Hypothalamus (tissue), 51 donors: ENCODE measurements at places on chromosomes 4 and X.

GRCh38 chr4:139857021-139857420 lies 191.4 kb downstream of the MGST2 start:
- DNase-seq: no peak

- DNase-seq: no peak
Measured at GRCh38 chrX:2701600-2701999, 10.5 kb downstream of the CD99 start.

DNA sequence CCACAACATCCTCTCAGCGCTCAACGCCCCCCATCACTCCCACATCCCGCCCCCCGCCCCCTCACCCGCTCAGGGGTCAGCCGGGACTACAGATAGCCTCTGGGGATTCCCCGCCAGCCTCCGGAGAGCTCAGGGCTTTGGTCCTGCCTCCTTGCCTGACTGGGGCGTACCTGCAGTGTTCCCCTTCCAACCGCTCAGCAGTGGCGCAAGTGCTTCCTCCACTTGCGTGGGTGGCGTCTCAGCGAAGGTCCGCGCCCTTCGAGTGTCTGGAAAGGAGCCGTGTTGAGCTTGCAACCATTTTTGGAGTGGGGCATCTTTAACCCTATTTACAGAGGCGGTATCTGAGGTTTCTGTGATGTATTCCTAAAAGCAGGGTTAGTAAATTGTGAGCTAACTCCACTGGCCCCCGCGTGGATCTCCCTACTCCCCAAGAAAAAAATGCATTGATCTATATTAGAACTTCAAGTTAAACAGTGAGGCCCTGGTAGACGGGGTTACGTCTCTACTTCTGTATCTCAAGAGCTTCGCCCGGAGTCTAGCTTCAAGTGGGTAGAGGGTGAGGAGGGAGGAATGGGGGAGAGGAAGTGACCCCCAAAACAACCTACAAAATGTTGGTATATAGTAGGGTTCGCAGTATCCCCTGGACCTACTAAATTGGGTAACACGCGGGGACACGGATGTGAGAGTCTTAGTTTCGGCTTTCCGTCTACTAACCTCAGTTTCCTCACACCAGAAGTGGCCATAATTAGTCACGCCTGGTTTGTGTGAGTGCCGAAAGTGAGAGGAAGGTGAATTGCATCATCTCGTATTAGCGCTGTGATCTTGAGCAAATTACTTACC lies 16.1 kb downstream of the NKX3-2 start:
- DNase-seq: no peak

- no peak for DNase-seq
Measured at GRCh38 chr4:42562016-42562415, 94.9 kb downstream of the ATP8A1 start.

DNA sequence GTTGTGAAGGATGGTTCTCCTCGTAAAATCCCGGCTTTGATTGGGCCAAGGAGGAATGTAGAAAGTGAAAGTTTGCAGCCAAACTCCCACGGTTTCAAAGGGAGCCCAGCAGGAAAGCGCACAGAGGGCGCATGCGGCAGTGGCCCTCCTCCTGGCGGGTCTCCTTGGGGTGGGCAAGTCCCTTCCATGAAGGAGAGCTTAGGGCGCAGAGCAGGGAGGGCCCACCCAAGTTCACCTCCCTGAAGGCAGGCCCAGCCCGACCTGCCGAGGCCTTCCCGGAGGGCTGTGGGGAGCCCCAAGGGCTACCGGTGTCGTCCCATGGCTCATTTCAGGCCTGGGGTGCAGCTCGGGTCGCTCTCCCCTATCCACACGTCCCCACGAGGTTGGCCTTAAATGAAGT lies 2.0 kb downstream of the PDZD4 start:
- DNase-seq: no peak

DNA sequence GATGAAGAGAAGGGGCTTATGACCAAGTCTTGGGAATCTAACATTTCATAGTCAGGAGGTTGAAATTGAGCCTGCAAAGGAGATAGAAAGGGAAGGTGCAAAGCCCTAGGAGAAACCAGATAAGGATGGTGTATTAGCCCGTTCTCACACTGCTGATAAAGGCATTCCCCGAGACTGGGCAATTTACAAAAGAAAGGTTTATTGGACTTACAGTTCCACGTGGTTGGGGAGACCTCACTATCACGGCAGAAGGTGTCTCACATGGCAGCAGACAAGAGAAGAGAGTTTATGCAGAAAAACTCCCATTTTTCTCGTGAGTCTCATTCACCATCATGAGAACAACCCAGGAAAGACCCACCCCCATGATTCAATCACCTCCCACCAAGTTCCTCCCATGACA lies 129.5 kb upstream of the LNX1 start:
- no peak for DNase-seq

DNA sequence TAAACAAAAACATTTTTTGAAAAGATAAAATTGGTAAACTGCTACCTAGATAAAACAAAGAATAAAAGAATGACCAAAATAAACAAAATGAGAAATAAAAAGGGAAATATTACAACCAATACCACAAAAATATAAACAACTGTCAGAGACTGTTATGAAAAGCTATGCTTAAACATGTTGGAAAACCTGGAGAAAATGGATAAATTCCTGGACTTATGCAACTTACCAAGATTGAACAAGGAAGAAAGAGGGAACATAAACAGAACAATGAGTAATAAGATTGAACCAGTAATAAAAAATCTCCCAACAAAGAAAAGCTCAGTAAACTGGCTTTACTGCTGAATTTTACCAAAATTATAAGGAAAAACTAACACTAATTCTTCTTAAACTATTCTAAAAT lies 518.7 kb downstream of the GRXCR1 start:
- DNase-seq: no peak

DNA sequence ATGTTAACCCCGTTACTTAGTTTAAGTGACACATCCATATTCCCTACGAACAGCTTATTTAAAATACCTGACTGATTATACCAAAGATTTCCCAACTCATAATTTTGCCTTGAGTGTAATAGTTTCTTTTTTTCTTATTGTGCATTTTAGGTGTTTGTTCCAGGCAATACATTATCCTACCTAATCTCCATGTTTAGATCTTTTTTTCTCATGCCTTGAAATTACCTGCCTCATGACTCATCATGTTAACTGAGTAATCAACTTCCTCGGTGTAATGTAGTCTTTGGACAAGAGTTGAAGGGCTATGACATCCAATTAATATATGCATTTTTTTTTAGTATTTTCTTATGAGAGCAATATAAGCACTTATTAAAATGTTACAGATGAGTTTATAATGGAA lies 228.7 kb upstream of the ANKRD50 start:
- DNase-seq: no peak

DNA sequence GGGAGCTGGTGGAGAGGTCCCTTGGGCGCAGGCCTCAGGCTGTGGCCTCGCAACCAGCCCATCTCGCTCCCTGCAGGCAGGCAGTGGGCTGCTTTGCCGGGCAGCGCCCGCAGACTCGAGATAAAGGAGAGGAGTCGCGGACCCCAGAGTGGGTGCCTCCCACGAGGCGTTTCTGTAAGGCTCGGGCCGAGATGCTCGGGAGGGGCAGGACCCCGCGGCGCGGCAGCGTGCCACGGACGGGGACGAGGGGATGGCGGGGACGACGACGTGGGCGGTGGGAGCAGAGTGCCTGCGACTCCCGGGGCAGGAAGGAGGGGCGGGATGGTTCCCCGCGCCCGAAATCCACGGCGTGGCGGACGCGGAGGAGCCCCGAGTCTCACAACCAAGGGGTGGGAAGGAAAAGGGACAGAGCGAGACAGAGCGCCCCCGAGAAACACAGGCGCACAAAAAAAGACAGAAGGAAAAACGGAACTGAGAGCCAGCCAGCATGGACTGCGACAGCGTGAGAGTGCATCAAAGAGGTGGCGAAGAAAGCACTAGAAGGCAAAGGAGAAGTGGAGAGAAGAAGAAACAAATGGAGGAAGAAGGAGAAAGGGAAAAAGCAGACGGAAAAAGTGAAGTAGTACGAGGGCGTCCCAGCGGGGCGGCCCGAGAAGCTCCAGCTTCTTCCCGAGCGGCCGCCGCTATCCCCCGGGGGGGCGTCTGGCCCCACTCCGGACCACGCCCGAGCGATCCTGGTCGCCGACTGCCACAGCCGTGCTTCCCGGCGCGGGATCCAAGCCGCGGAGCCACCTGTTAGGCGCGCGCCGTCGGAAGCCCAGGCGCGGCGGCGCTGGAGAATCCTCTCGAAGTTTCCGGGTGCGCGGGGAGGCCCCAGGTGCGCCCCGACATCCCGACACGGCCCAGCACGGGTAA lies 1.5 kb downstream of the BEND4 start:
- DNase-seq: no peak
